IPS-NIHi11 (cell line): ENCODE measurements at places on chromosomes 4 and X.

DNA sequence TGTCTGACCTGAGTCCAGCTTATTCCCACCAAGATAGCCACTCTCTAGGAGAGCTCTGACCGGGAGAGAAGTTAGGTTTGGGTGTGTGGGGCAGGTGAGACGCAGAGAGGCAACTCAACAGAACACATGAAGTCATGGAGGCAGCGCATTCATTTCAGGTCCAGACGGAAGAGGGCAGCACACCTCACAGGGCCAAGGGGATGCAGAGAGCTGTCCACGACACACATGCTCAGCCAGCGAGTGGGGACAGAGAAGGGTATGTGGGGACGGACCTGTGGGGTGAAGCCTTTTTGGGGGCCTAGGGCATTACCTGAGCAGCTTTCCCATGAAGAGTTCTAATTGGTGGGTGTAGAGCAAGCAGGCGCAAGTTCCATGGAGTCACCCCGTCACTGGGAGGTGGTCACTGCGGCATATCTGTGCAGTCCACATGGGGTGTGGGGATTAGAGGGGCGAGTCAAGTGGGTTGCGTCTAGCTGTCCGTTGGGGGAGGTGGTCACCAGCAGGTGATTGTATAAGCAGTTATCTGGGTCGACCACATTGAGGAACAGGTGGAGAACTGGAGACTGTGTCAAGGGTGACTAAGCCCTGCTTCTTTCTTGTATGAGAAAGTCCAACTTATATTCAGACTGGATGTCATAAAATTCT is 24.3 kb upstream of the UXT start:
- DNase-seq, result no peak

- no peak for DNase-seq
These were observed 184.1 kb upstream of the NDP start for GRCh38 chrX:44157283-44157682.

DNA sequence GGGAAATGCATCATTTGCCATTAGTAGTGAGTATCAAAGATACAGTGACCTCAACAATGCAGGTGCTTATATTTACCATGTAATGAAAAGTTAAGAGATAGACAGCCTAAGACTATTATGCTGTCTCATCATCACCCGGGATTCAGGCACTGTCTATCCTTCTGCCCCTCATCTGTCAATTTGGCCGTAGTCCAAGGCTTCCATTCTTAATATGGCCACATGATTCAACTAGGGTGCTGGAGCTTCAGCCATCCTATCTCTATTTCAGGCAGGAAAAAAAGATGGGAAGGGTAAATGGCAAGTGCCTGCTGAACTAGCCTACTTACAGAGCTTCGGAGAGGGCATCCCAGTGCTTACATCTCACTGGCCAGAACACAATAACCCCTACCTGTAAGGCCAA is 196.7 kb upstream of the LNX1 start:
- no peak for DNase-seq

GRCh38 chr4:125750828-125751466 is 436.2 kb downstream of the FAT4 start:
- DNase-seq, result peak; percentile 38

GRCh38 chr4:163273203-163273602 is 59.2 kb downstream of the NPY1R start:
- DNase-seq, result no peak

- DNase-seq, result no peak
These were observed 208.1 kb upstream of the IL1RAPL1 start for GRCh38 chrX:28379103-28379502.

DNA sequence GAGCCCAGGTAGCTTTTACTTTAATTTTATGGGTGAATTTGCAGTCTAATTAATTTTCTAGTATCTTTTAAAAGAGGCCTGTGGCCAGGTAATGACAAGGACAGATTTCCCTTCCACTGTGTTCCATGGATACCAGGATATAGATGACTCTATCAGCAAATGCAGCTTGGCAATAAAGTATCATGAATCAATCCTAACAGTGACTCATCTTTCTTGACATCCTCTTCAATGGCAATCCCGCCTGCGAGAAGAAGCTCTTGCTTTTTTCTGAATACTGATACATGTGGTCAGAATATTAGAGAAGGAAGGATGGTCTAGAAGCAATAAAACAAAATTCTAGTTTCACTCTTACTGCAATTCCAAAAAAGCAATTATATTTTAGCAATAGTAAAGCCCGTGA is 267.8 kb downstream of the DTHD1 start:
- no peak for DNase-seq

DNA sequence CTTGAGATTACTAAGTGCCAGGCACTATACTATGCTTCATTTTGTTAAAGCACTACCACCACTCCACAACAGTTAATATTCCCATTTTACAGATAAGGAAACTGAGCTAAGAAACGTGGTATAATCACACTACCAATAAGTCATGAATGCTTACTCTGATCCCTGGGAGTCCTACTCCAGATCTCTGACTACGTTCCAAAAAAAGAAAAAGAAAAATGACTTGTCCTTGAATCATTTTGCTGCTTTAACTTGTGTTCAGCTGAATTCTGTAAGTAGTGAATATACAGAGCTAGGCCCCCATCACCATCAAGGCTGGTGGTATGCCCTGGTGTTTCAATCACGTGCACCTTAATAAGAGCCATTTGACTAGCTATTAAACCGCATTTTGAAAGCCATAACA is 39.4 kb downstream of the LDB2 start:
- DNase-seq, result no peak

DNA sequence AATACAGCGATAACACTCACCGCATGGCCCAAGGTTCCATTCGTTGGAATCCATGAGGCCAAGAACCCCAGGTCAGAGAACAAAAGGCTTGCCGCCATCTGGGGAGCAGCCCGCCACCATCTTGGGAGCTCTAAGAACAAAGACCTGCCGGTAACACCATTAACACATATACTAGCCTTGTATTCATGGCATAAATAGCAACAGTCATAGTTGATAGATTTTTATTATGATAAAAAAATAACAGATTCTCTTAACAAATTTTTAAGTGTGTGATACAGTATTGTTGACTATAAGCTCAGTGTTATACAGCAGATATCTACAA is 309.4 kb downstream of the GLUD2 start:
- DNase-seq, result no peak

DNA sequence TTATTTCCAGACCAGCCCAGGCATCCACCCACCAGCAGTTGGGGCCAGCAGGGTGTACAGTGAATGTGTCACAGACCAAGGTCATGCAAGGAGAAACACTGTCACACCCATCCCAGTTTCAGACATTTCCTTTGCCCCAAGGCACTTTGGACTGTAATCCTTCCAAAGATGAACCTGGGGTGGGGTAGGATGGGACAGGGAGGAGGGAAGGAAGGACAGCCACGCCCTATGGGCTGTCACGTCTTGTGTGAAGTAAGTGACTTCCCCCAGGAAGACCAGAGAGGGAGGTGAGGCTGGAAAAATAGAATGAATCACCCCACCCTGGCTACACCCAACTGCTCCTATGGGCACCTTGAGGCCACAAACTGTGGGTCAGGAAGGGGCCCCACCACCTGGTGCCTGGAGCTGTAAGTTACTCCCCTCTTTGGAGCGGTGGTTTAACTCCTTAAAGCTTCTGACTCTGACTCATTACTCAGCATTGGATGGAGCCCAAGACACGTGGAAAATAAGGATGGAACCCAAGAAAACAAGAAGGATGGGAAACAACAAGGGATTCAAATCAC is 349.9 kb upstream of the KLF3 start:
- no peak for DNase-seq

- peak; percentile 70 for DNase-seq
These were observed 1.2 kb downstream of the CD38 start for GRCh38 chr4:15779306-15779705.

GRCh38 chr4:127856196-127856812 is 24.4 kb upstream of the PLK4 start:
- no peak for DNase-seq

- DNase-seq, result no peak
These were observed 9.9 kb downstream of the TACC3 start for GRCh38 chr4:1731180-1731579.

DNA sequence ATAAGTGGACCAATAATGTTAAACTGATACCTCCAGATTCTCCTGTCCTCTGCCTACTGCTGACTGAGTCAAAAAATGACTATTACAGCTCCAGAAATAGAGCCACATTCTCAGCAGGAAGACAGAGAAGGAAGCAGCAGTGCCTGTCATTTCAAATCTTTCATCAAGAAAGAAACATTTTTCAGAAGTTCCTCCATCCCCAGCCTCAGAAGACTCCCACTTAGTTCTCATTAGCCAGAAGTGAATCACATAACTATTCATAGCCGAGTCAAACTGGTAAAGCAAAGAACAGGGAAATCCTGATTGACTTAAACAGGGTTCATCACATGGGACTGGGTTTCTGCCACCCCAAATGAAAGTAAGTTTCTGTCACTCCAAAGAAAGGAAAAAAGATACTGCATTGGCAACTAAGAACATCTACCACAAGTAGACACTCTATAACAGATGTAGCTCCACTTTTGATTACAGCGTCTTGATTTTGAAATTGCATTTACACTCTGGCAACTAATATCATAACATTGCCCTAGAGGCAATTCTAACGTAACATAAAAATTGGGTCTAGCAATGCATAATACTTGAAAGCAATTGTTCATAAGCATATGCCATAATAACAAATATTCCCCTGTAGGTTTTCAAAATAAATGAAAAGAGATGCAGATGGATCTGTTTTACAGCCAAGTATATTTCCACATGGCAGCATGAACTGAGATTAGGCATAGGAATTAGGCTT is 599.8 kb downstream of the GALNTL6 start:
- no peak for DNase-seq

DNA sequence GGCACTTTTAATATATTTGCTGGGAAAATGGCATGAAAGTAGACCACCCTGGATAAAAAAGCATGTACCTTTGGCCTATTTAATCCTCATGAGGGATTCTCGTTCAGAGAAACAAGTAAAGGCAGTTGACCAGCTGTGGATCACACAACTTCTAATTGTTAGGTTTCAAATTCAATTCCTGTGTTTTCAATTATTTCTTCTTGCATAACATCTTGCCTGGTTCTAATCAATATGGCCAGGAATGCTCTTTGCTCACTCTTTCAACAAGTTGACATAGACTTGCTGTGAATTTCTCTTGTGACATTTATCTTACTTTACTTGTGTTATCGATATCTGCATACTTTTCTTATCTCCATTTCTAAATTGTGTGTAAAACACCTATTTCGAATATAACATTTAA is 211.8 kb downstream of the SLC7A11 start:
- DNase-seq, result no peak

GRCh38 chrX:114959729-114960128 is 57.7 kb downstream of the IL13RA2 start:
- DNase-seq, result peak; percentile 10

GRCh38 chr4:4603067-4603466 is 61.2 kb upstream of the STX18 start:
- no peak for DNase-seq

DNA sequence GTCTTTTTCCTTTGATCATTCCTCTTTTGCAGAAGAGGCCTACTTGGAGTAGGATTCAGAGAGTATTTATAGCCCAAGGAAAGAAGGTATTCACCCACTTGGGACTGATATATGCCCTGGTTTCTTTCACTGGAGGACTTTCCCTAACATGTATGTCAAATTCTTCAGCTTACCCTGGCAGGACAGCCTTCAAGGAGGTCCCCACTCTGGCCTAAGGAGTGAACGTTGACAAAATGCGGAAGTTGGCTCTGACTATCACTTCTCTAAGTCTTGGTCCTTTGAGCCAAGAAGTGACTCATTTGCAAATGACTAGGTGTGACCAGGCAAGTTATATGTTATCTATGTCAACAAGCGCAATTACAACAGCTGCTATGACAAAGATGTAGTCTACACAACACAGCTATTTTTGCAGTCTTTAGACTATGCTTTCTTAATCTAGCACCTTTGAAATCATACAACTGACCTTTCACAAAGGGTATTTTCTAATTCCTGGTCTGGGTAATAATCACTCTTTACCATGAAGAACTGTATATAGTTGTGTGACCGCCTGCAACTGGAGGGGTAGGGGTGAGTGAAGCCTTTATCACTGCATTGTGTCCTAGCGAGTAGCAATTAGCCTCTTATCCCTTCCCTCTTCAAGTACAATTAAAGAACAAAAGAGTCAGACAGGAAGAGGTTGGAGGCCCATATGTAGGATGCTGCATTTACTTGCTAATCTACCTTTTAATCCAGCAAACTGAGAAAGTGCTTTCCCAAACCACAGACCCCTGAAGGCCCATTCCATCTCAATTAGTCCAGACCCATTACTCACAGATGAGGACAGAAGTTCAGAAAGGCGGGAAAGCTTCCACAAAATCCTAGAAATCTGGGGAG is 50.1 kb downstream of the RASGEF1B start:
- peak; percentile 29 for DNase-seq

- no peak for DNase-seq
These were observed 66.1 kb downstream of the CDS1 start for GRCh38 chr4:84648863-84649647.

DNA sequence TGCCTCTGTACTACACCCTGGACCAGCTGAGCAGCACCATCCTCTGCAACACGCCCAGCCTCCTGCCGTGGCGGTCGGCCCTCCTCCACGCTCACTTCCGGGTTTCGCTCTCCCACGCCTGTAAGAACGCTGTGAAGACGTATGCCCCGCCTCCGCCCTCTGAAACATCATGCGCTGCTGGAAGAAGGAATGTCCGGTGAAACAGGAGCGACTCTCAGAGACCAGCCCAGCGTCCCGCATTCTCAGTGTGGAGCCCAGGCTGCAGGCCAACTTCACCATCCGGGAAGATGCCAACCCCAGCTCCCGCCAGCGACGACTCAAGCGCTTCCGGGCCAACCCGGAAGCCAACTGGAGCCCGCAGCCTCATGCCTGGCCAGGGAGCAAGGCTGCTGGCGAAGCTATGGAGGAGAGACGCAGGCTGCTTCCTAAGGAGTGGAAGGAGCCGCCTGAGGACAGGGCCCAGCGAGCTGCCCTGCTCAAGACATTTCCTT is 186.1 kb upstream of the SLITRK2 start:
- DNase-seq, result no peak

- peak; percentile 59 for DNase-seq
These were observed 102.9 kb downstream of the GRXCR1 start for GRCh38 chr4:42995343-42995944.

DNA sequence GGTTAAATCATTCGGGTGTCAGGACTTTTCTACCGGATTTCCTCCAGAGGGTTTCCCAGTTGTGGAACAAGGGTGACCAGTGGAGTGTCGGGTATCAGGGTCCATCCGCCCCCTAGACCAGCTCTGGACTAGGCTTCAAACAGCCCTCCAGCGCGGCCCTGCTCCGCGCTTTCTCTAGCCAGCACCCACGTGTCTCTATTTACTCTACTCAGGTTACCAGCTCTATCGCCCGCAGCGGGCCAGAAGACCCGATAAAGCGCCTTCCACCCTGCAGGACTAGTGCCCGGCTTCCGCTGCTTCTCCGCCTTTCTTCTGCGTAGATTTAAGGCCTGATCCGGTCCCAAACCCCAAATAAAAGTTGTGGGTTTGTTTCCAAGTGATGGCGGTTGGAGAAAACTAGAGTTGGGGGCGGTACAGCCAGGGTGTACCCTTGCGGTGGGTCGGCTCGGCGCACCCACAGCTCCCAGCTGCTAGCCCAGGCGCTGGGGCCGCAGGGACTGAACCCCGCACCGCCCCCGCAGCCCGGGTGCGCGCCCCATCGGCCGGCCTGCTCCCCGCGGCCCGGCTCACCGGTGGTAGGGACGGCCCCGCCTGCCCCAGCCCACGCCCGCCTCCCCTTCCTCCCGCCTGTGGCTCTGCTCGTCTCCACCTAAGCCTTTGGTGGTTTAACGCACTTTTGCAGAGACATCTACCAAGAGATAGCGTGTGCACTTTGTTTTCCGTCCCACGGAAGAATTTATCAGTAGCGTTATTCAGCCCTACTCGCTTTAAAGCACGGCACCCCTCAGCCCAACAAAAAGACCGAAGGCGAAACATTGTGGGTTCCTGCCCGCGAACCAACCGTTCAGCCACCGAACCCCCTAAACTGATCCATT is 2.1 kb downstream of the LEF1 start:
- DNase-seq, result peak; percentile 47
